Renal pelvis (tissue), 12 donors: ENCODE measurements at places on chromosomes 2 and 18. TPM values are rescaled to one million over a fixed set of nuclear protein-coding genes. Genes with fewer than 3 reads are reported as not detected.

Gene COLEC11
- 2.4 TPM for polyA plus RNA-seq

Gene PDCL3
- 37.4 TPM for polyA plus RNA-seq

Gene RAB6C
- 0.04 TPM for polyA plus RNA-seq

Gene HOXD8
- polyA plus RNA-seq, result 181 TPM

Gene ABCG5
- 0.40 TPM for polyA plus RNA-seq

Gene CPLX4
- polyA plus RNA-seq, result 0.07 TPM

Gene TMEM178A
- 116 TPM for polyA plus RNA-seq

Gene CROCC2
- 0.07 TPM for polyA plus RNA-seq

Gene CNGA3
- not detected for polyA plus RNA-seq

Gene ZNF396
- polyA plus RNA-seq, result 6.2 TPM

Gene UGT1A8
- not detected for polyA plus RNA-seq

Gene REG3A
- polyA plus RNA-seq, result not detected

Gene LAMA3
- polyA plus RNA-seq, result 2.2 TPM
